Heart left ventricle (tissue), 16 donors: ENCODE measurements at places on chromosomes 16 and 17.

DNA sequence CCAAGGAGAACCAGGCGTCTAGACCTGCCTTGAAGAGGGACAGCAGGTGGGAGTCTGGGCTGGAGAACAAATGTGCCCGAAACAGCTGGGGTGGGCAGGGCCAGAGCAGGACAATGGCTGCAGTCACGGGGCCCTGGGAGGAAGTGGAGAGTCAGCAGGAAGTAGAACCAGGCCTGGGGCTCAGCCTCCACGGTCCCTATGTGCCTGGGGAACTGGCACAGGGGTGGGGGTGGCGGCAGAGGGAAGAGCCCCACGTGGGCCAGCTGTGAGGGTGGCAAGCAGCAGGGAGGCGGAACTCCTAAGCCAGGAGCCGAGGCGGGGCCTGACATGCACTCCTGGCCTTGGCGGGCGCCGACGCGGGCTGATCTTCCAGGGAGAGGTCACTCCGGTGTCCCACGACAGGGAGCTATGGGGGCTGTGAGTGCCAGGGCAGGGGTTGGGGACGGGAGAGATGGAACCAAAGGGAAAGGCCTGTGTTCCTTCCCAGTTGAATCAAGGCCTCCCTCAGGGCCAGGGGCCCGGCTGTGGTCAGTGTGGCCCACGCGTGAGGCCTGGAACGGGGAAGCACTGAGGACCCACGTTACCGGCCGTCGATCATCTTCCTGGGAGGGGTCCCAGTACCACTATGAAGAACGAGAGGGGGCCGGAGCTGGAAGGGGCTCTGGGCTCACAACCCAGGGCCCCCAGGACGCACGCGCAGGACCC, 42.7 kb downstream of the TIMM22 start:
- DNase-seq, result peak; percentile 90

DNA sequence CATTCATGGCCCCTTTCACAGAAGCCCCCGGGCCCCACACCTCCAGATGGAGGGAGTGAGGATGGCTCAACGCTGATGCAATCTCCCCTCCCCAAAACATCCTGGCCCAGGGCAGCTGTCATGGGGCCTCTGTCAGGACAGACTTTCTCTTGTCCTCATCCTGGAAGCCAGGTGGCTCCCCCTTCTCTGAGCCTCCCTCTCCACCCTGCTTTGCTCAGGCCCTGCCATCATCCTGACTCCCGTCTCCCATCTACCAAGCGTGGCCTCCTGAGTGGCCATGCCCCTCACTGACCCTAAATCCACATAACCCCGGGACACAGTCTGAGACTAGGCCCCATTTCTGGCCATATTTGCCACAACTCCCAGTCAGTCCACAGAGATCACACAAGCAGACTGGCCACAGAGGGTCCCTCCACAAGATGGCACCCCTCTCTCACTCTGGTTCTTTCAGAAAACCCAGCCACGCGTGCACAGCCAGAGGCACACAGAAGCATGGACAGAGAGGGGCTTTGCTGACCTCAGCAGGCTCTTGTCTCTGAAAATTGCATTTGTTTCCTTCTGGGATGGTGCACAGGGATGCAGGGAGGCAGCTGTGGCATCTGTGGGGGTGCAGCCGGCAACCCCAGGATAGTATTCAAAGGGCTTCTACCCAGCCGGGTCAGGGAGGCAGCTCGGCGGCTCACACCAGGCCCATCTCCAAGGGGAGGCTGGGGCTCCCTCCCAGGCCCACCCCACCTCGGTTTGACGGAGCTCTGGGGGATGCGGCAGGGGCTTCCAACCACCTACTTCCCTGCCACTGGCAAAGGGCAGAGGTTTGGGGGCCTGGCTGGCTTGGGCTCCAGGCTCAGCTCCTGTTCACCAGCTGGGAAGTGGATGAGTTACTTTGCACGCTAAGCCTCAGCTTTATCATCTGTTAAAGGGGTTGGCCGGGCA, 16.9 kb downstream of the DOC2B start:
- no peak for DNase-seq

DNA sequence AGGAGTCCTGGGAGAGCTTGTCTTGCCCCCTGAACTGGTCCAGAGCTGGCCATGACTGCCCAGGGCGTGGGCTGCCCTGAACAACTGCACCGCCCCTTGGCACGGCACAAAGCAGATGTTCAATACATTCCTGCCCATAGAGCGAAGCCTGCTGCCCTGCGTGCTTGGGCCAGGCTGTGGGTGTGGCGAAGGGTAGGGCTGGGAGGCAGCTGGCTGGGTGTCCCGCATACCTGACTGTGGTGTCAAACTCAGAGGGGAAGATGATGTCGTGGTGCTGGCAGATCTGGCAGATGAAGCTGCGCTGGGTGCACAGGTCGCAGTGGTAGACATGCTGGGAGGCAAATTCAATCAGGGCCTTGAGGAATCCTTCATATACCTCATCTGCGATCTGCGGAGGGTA, 124.2 kb upstream of the SMURF2 start:
- DNase-seq, result no peak

DNA sequence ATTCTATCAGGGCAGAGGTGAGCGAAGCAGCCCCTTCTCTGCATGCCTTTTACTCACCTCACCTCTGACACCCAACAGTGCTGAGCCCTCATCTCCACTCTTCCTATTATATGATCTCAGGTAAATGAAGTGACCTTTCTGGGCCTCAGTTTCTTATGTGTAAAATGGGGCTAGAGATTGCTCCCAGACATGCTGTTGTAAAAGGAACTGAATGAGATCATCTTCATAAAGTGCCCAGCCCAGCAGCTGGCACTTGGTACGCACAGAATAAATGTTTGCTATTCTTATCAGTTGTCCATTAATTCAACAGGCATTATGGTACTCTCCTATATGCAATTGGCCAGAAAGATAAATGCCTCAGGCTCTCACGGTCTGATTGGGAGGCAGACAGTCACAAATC, 4.5 kb upstream of the GALK1 start:
- no peak for DNase-seq

DNA sequence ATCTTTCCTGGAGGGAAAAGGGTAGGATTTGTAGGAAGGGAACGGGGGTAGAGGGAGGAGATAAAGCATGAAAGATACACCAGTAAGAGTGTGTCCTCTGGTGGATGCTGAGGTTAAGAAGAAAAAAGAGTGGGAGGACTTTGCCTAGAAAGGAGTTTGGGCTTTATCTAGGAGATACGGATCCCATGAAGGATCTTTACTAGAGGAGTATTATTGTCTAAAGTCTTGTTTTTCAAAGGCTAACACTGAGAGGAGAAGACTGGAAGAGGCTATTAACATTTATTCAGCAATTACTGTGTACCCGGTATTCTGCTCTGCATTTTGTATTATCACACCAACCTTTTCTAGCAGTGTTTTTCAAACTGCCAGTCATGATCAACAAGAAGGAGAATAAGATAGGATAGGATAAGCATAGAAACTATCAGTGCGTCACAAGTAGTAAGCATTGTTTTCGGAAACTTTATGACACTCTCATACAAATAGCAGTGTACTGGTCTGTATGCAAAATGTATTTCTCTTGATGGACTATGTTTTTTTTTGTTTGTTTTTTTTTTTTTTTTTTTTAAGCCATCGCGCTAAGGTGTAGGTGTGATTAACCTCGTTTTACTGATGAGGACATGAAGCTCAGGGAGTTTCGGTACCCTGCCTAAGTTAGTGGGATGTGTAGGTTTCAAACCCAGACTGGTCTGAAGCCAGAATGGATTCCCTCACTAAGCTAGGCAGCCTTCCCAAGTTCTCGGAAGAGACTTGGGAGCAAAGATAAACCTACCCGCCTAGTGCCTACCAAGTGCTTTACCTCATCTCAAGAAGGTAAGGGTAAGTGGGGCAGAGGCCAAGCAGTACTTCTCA, 1.3 kb upstream of the SP2 start:
- no peak for DNase-seq

- no peak for DNase-seq
Observed at GRCh38 chr17:14269473-14269872, 31.4 kb upstream of the HS3ST3B1 start.

GRCh38 chr17:16304830-16305229, 48.4 kb downstream of the CENPV start:
- DNase-seq, result no peak

DNA sequence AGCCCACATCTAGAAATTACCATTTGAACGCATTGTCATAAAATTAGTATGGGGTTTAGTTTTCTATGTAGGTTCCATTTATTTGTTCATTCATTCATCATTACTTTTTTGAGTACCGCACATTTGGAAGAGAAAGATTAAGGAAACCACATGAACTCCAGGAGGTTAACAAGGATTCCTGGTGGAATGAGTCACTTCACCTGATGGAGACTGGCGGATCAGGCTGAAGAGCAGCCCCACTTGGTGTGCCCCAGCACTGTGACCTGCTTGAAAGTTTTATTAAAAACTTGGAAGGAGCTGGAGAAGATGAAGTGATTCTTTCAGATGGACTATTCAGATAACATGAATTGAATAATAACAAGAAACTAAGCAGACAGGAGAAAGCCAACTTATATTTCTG, 293.6 kb upstream of the CDH11 start:
- no peak for DNase-seq

GRCh38 chr16:71771571-71771970, 37.1 kb downstream of the AP1G1 start:
- DNase-seq, result no peak

DNA sequence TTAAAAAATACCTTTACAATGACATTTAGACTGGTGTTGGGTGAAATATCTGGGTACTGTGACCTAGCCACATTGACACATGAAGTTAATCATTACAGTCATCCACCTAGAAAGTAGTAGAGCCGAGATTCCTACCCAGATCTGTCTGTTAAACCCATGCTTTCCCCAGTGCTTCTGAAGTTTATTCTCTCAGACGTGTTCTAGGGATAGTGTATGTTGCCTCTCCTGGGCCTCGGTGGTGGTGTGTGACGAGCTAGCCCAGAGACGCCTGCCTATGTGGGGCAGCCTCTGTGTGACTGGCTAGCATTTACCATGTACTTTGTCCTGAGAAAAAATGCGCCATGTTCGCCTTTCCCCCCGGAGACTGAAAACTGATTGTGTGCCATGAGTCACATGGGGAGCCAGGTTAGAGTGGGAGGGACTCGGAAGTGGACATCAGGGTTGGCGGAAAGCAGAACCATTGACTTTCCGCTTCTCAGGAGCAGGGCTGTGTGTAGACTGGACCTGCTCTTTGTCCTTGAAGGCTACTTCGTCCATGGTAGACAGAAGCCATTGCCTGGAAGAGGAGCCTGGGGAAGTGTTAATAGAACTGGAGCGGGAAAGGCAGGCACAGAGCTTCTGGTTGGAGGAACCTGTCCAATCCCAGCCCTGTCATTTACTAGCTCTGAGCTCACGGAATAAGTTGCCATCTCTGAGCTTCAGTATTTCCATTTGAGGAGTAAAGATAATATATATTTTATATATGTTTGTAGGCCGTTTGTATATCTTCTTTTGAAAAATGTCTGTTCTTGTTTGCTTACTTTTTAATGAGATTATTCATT, 235.5 kb downstream of the SNX29 start:
- DNase-seq, result no peak

GRCh38 chr16:88353691-88354090, 29.1 kb upstream of the ZNF469 start:
- DNase-seq, result peak; percentile 60

DNA sequence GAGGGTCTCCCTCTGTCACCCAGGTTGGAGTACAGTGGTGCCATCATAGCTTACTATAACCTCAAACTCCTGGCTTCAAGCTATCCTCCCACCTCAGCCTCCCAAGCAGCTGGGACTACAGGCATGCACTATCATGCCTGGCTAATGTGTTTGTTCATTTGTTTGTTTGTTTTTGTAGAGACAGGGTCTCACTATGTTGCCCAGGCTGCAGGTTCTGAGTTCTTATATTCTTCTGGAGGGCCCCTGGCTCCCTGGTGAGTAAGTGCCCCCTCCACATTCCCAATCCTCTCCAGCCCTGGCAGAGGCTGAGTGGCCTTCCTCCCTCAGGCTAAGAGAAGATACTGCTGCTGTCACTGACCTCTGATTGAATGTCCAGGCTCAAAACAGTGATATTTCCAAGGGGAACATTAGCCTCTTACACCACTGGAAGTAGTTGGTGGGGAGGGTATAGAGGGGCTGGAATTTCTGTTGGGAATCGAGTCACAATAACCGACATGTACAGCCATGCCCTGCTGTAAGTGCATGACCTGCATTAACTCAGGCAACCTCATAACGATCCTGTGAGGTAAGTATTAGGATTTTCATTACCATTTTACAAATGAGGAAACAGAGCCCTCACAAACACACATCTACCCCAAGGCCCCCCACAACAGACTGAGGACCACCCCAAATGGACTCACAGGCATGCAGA, 2.7 kb upstream of the ETV4 start:
- no peak for DNase-seq

- no peak for DNase-seq
Observed at GRCh38 chr17:35341411-35341992, 31.9 kb downstream of the SLFN11 start.

DNA sequence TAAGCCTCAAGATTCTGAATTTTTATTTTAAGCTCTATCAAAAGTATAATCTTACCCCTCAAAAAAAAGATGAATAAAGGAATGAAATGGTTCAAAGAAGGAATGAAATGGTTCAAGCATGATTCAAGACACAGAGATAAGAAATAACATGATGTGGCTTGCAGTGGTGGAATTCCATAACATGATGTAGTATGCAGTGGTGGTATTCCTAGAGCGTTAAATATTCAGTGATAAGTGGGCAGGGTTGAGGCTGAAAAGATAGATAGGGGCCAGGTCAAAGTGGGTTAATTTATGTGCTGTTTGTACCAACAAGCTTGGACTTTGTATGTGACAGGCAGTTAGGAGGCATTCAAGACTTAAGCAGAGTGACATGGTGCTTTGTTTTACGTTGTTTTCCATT, 29.6 kb downstream of the TNRC6A start:
- no peak for DNase-seq

DNA sequence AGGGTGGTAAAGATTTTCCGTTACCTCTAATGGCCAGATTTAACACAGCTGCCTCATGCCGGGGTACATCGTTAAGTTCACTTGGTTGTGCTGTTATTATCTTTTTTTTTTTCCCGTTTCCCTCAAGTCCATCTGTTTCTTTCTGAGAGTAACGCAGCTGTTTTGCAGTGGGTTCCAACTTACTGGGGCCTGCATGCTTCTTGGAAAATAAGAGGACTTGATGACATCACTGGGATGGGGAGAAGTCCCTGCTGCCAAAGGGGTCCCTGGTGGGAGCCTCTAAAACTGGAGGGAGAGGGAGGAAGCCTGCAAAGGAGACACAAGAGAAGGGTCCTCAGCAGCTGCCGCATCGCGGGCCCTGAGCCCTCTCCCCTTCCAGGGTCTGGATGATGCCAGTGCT, 77.8 kb upstream of the NOL11 start:
- peak; percentile 36 for DNase-seq

DNA sequence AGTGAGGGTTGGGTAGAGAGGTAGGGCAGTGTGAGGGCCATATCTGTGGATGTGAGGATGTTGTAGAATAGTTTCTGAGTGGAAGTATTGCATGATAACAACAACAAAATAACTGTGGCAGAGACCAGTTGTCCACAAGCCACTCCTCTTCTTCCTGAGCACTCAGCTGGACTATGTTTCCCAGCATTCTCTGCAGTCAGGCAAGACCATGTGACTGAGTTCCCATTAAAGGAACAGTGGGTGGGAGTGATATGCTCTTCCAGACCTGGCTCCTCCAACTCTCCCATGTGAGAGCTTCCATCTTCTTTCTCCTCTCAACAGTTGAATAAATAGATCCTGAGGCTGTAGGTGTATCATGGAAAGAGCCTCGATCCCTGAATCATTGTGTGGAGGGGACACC, 272.4 kb downstream of the CBLN1 start:
- no peak for DNase-seq
